ENCODE measurements at places on chromosomes 6 and 20.

DNA sequence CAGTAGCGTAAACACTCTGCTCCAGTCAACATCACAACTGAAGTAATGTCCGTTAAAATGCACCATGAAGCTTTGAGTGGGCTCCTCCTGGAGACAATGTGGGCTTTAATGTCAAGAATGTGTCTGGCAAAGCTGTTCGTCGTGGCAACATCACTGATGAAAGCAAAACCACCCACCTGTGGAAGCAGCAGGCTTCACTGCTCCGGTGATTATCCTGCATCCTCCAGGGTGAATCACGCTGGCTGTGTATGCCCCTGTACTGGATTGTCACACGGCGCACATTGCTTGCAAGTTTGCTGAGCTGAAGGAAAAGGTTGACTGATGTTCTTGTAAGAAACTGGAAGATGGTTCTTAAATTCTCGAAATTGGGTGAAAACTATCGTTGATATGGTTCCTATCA is 128.5 kb downstream of the MOXD1 start:
- no peak for DNase-seq

DNA sequence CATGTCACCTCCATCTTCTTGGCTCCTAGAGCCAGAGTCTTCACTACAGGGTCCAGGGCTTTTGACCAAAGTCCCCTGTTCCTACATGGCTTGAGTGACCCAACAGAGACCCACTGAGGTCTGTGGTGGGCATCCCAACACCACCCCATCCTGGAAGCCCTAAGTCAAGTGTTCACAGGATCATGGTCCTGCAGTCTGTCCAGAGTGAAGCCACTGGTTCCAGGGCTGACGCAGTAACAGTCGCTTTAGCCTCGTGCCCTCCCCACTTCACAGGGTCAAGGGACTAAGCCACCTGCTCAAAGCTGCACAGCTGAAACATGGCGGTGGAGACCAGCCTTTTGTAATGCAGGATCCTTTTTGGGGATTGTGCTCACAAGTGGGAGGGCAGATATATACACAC is 133.9 kb downstream of the JPH2 start:
- no peak for DNase-seq

DNA sequence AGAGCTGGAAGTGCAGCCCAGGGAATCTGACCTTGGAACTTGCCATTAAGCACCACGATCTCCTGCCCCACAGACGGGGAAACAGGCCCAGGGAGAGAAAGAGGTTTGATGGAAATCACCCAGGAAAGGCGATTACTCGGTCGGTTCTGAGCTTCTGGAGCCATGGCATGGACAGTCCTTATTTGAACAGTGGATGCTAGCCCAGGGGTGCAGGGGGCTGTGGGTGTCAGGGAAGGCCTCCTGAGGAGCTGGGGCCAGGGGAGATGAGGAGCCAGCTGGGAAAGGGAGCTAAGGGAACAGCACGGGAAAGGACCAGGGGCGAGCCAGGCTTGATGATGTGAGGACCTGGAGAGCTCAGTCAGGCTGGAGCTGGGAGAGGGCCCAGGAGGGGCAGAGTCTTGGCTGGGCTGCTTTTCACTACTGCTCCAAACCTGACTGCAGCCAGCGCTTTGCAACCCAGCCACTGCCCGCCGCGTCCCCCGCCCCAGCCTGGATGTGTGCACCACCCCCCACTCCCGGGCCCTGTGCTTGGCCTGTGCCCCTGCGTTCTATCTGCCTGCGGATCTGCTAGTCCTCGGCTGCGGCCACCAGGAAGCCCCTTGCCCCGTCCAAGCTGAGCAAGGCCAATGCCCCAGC is 17.8 kb downstream of the SUN5 start:
- DNase-seq: no peak

DNA sequence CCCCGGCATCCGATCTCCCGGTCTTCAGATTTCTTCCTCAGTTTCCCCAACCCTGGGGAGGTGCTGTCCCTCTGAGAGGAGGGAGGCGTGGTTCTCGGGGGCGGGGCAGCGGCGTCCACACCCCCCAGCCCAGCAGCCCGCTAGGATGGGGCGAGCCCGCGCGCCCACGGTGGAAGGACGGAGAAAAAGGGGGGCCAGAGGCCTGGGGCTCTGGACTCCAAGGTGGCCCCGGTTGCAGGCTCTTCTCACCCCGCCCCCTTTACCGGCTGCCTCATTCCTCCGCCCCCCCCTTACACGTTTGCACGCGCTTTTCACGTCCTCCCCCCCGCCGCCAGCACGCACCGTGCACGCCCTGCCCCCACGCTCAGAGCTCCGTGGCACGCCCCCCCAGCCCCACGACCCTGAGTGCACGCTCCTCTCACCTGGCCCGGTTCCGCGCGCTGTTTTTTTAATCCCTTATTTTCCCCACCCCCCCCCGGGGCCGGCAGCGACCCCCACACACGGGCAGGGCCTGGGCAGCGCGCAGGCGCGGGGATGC is 402 bp downstream of the ZBTB12 start:
- peak; percentile 61 for DNase-seq

Measured in stimulated activated CD4-positive, alpha-beta T cell treated with anti-CD3 and anti-CD28 coated beads, Interleukin-1b, Interleukin-23, amount 100 ng/mL, for 4 hours (primary cell).